Left renal pelvis (tissue), 4 donors: ENCODE measurements at places on chromosomes 2 and 18.

DNA sequence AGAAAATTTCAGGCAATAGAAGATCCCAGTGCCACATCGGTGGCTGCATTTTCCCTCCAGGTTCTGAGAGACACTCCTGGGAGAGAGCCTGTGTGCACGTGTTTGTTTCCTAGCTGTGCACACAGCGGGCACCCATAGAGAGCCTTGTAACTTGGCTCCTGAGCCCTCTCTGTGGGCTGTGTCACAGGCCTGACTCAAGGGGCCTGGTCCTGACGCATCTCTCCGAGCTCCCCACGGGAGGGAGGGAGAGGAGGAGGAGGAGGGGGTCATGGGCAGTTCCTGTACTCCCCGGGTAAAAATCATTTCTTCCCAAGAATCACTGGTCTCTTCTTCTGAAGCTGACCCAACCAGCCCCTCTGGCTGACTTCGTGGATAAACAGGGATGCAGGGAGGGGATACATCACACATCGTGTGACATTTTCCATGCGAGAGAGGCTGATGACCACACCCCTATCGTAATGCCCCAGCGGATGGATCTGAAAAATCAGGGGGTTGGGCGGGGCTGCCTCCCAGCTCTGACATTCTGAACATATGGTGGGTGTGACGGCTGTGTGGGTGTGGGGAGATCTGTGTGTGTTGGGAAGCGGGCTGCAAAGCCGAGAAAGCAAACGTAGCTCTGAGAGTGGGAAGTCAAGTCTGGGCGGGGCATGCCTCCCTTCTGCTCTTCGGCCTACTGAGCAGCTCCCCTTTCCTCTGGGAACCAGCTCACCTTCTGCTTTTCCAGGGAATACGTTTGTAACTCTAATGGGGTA, 308.3 kb upstream of the HS6ST1 start:
- no peak for DNase-seq

- peak; percentile 60 for DNase-seq
Observed at GRCh38 chr2:42967959-42968674, 175.7 kb upstream of the HAAO start.

DNA sequence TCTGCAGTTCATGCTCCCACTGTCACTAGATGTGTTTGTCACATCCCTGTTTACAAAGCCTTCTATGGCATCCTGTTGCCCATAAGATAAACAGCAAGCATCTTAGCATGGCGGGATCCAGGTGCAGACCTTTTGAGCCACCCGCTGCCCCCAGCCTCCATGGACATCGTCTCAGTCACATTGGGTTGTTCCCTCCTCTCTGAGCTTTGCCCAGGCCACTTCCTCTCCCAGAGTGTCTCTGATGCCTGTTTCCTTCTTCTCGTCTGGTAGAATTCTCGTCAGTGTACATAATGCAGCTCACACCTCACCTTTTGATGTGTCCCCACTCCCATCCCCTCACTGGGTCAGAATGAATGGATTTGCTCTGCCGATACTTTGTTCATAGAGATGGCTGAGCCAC, 239.0 kb upstream of the APCDD1 start:
- no peak for DNase-seq

DNA sequence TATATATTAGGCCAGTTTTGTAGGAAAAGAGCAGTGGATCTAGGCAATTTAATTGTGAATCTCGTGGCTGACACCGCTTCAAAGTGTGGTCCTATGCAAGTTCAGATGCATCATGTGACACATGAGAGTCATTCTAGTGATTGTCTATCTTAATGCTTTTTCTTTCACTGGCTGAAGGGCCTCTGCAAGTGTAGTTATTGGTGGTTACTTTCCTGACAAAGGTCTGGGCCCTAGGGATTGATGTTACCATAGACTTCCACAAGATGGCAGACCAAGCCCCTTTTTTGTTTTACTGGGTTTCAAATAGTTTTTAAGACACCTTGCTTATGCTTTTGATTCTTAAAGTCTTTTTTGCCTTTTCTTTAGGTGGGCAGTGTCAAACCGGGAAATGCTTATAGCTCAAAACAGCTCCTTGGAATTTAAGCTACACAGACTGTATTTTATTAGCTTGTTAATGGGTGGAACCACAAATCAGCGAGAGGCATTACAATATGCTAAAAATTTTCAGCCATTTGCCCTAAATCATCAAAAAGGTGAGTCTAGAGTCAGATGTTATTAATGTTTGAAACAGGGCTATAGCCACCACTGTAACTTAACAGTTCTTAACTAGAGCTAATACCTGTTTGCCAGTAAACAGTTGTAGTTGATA, 25.9 kb downstream of the CD8A start:
- DNase-seq, result no peak

- DNase-seq, result no peak
Observed at GRCh38 chr2:200620606-200621390, 35.0 kb downstream of the AOX1 start.

DNA sequence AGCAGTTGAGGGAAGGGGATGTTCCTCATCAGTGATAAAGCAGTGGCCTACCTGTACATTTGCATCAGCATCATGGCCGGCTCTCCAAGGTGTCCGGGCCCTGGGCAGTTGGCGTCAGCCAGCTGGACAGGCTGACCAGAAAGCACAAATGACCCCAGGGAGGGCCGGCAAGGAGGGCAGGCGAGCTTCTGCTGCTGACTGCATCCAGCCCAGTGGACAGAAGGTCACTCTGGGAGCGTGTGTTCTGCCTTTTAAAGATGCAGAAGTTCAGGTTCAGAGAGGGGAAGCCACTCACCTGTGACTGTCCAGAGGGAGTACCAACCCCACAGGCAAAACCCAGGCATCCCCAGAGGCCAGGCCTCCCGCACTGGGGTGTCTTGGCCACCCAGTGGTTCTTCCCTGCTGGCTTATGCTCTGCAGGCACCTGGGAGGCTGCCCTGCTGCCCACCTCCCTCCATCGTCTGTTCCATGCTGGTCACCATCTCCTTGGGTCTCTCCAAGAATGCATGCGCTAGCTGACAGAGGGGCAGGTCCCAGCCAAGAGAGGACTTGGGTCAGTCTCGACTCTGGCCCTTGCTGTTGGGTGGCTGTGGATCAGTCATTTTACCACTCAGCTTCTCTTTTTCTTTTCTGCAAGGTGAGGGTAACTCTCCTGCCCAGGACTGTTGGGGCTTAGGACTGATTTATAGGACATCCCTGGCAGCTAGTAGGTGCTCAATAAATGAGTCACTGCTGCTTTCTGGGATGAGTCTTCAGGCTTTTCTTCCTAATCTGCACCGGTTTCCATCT, 89.9 kb downstream of the INHBB start:
- no peak for DNase-seq

GRCh38 chr2:42012137-42012536, 35.7 kb upstream of the PKDCC start:
- DNase-seq, result no peak

DNA sequence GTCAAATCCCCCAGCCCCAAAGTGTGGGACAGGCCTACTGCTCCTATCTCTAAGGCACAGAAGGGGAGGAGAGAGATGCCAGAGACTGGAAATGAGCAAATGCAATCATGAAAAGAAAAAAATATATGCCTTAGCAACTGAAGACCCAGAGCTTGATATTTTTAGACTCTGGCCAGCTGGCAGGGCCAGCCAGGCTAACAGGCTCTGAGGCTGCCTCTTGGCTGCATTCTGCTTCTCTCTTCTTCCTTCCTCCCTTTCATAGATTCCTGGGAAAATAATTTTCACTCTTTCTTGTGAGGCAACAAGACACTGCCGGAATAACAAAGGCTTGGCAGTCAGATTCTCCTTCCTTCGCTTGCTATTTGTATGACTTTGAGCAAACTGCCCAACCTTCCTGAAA, 209.1 kb downstream of the RAD51AP2 start:
- DNase-seq, result no peak

DNA sequence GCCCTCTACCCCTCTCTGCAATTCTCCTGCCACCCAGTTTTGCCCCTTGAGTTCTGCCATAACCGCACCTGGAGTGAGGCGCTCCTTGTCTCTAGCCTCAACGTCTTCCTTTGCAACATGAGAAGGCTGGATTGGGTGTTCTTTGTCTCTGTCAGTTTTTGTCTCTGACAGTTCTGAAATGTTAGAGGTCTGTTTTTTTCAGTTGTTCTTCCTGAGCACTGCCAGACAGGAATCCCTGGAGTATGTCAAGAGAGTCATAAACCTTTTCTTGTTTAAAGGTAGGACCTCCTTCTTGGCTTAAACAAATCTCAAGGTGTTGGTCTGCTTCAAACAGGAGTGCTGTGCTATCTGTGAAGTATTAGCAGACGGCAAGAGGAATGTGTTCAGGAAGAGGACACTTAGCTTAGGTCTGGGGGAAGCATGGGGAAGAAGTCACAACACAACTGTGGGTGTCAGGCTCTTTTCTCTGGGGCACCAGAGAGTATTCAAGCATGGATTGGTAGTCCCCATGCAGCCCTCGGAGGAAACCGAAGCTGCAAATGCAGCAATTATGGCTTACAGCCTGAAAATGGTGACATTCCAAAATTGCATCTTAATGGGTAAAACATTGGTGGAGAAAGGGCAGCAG, 32.3 kb downstream of the AFF3 start:
- DNase-seq, result no peak

GRCh38 chr18:58536202-58536516, 92.7 kb downstream of the ALPK2 start:
- no peak for DNase-seq

DNA sequence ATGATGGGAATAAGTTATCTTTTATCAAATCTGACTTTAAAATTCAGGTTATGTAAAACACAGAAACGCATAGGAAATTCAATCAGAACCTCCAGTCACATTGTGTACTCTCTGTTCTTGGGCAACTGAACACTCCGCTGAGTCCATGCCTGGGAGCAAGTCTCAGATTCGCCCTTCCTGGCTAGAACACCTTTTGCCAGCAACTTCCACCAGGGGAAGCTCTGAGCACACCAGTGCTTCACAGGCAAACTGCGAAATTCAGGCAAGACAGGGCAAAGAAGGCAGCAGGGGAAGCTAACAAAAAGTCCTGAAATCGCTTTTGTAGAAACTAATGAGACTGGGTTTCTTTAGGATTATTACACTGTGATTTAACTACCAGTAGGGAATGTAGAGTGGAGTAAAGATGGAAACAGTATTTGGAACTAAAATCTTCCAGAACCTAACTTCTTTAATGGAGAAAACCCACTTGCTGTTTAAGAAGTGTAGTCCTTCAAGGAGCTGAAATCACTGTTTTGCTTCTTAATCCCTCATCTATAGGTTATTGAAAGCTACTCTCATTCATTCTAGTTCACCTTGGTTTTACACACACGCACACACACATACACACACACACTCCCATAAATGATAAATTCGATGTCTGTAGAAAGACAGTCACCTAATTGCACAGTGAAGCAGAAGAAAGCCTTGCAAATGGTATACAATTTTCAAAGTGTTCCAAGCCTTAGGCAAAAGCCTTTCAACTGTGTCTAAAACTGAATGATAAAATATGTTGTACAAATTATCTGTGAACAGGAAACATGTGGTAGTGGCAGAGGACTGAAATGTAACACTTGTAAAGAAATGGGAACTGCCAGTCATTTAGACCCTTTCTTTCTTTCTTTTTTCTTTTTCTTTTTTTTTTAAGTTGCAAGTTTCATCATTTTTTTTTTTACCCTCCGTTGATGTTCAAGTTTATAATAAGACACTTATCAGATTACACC, 214.5 kb downstream of the TMEM182 start:
- DNase-seq, result peak; percentile 42

- no peak for DNase-seq
Observed at GRCh38 chr2:198036029-198036879, 231.9 kb downstream of the PLCL1 start.

- no peak for DNase-seq
Observed at GRCh38 chr2:239225371-239225851, 175.4 kb downstream of the HDAC4 start.

DNA sequence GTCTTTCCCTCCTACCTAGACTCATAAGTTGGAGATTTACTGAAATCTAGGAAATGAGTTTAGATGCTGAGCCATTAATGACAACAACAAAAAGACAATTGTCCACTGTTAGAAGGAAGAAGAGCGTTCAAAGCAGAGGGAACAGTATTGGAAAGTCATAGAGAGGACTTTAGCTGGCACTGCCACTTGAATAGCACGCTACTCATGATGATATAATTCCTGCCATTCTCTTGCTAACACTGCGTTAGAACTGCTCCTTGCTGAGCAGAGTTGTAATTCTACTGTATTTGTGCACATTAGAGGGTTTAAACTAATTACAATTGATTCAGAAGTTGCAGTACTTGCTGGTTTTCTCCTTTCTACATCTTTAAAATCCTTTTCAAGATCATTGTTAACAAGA, 9.0 kb upstream of the AFTPH start:
- no peak for DNase-seq

DNA sequence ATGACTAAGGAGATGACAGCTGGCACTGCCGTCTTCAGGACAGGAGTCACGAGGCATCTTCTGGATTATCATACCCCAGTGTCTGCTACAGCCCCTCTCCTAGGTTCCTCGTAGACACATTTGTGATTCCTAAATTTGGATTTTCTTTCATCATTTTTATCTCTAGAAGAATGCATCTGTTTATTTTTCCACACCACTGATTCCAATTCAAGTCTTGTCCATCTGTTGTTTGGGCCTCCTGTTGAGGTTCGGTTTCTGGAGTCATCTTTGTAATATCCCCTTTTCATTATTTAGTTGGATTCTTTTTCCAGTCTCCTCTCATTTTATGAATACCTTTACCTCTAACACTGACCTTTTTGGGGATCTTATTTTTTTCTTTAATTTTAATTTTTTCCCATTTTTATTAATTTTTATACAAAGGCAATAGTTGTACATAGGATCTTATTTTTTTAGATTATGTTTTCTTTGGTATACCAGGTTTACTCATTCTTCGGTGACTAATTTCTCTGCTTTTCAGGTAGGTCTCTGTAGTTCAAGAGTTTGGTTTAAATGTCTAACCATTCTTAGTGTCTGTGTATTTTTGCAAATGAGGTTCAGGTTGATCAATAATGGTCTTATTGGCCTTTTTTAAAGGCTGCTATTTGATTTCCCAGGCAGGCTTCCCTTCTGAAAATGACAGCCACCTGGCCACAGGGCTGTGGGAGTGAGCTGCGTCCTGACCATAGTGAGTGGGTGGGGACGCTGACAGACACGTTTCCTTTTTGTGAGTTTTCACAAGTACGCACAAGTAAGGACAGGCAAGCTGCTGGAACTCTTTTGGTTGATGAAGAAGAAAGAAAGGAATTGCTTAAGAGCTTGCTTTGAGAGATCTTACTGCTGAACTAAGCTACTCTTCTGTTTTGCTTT, 34.5 kb downstream of the FARP2 start:
- DNase-seq, result no peak

DNA sequence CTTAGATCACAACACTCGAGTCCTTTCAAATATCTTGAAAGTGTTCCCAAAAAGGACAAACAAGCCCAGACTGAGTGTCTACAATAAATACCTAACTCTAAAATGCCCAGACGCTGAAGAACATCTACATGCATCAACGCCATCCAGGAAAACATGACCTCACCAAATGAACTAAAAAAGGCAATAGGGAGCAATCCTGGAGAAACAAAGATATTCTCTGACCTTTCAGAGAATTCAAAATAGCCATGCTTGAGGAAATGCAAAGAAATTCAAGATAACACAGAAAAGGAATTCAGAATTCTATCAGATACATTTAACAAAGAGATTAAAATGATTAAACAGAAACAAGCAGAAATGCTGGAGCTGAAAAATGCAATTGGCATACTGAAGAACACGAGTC, 61.2 kb upstream of the CHN1 start:
- no peak for DNase-seq
